ENCODE measurements at places on chromosomes 16 and 17. TPM values are rescaled to one million over a fixed set of nuclear protein-coding genes. Genes with fewer than 3 reads are reported as not detected.

The TEKT5 gene
- total RNA-seq: 0.22 TPM

The CETP gene
- total RNA-seq: not detected

The NTN1 gene
- 10.8 TPM for total RNA-seq

The ICAM2 gene
- 8.3 TPM for total RNA-seq

The SYCE1L gene
- not detected for total RNA-seq

The PPP1R27 gene
- not detected for total RNA-seq

The KRT39 gene
- total RNA-seq: not detected

The ZNF597 gene
- 3.8 TPM for total RNA-seq

The CDH13 gene
- total RNA-seq: 95.6 TPM

The DNAH2 gene
- 0.11 TPM for total RNA-seq

The NPIPA8 gene
- total RNA-seq: not detected

The FBXL19 gene
- 12.0 TPM for total RNA-seq

The RNU2-1 gene
- total RNA-seq: not detected

The EVI2A gene
- 31.1 TPM for total RNA-seq

The HOXB6 gene
- not detected for total RNA-seq

The C17orf113 gene
- total RNA-seq: 0.26 TPM
